Activated T-cell treated with anti-CD3 and anti-CD28 coated beads, Interleukin-2, amount 50 U/mL, for 48 hours (primary cell): ENCODE measurements at places on chromosomes 5 and 9.
A peak's percentile ranks its signal among the peaks of the same experiment; 100 is the strongest.

- DNase-seq: no peak
Observed at GRCh38 chr5:88092358-88092757, 176.3 kb downstream of the TMEM161B start.

GRCh38 chr5:85052826-85053225 lies 668.1 kb upstream of the EDIL3 start:
- DNase-seq: no peak

GRCh38 chr5:37391591-37391990 lies 12.5 kb downstream of the WDR70 start:
- DNase-seq: no peak

GRCh38 chr9:73133921-73134407 lies 17.7 kb upstream of the ANXA1 start:
- no peak for DNase-seq

DNA sequence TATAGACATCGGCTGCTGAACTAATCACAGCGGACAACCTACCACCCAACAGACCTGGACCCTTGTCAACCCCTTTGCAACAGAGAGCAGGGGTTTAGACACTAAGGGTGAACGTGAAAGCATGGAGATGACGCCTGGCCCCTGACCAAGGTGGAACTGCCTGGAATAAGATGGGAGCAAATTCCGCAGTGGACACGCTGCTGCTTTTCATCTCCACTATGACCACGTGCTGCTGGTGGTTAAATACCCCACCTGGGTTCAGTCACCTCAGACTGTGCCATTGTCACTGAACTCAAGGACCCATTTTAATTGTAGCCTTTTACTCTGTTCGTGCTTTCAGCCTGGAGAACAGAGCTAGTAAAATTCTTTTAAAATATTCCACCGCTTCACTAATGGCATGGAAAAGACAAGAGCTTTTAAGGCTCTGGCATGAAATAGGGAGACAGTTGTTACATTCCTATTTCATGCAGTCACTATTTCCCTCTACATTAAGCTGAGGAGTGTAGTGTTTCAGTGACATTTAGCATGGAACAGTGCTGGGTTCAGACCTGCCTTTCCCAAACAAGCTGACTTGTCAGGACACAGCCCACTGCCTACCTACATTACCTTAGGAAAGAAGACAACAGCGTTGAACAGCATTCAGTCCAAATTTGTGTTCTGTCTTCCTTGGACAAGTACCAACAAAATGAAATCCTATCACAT lies 96.8 kb downstream of the ANKRD18B start:
- DNase-seq: no peak

GRCh38 chr5:122727112-122727541 lies 47.8 kb upstream of the SNX2 start:
- DNase-seq: no peak

DNA sequence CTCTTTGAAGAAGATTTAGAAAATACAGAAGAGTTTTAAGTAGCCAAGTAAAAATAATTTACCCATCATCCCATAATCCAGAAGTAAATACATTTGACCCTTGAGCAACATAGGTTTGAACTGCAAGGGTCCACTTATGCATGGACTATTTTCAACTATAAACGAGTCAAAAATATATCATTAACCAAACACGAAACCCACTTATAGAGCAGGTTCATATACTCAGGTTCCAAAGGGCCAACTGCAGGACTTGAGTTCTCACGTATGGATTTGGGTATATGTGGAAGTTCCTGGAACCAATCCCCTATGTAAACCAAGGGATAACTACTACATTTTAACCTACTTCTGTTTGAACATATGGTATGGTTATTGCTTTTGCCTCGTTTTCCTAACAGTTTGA lies 5.8 kb downstream of the ABITRAM start:
- no peak for DNase-seq

DNA sequence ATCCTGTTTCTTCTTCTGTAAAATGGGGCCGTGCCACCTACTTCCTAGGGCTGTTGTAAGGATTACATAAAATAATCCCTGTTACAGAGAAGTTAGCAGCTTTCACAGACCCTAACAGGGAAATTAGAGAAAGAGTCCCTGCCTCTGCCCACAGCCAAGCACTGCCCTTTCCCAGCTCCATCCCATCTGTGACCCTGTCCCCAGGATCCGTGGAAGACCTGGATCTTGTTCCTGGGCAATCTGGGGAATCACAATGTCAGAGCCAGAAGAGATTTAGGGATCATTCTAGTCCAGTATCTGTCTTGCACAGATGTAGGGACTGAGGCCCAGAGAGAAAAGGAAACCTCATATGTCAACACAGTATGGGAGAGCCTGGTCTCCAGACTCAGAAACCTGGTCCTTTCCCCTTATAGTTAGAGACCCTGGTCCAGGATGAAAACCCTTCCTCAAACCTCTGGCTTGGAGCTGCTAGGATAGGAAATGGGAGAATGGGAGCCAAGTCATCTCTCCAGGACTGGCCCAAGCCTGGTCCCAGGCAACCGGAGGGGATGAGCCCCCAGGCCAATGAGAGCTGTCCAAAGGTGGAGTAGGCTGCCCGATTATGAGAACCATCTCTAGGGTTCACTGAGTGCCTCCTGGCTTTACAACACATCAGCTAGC lies 12.5 kb downstream of the LHX6 start:
- DNase-seq: no peak

- no peak for DNase-seq
Observed at GRCh38 chr5:172266676-172267092, 16.9 kb downstream of the UBTD2 start.

DNA sequence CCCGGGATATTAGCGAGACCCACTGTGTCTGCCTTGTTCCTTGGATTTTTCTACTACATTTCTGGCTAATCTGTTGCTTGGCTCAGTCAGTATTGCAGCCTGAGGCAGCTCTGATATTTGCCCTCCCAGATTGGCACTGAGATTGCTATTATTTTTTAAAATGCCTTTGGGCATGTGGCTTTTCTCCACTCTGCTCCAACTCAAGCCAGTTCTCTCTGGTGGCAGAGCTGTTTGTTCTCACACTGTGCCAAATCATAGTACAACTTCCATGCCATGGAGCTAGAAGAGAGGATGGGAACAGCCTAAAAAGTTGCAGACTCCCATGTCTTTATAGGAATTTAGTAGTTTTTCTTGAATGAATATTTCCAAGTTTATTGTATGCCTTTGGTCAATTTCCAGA lies 155.9 kb upstream of the ATP10B start:
- DNase-seq: no peak

DNA sequence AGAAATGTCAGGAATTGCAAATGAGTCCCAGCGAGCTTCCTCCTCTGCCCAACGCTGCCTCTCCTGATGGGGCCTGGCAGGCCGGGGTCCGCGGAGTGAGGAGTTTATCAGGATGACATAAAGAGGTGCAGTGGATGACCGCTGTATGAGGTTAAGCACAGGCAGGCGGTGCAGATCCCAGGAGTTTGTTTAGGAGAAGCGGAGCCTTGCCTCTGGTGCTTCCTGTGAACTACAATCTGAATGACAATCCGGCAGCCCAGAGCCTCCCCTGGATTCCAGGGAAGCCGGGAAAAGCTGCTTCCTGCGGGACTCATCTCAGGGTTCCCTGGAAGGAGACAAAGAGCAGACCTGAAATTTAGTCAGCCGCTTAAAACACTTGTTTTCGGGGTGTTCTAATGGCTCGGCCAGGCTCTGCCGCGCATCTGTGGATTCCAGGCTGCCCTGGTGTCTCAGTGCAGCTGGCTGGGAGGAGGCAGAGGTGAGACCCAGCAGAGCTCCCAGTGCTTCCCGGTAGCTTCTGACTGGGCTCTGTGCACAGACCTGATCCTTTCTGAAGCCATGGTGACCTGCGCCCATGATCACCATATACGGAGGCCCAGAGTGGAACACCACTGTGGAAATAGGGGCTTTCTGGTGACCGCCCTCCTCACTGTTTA lies 69.8 kb upstream of the IRX4 start:
- DNase-seq: no peak

- peak; percentile 63 for DNase-seq
Observed at GRCh38 chr9:90915693-90916092, 114.1 kb downstream of the SYK start.

DNA sequence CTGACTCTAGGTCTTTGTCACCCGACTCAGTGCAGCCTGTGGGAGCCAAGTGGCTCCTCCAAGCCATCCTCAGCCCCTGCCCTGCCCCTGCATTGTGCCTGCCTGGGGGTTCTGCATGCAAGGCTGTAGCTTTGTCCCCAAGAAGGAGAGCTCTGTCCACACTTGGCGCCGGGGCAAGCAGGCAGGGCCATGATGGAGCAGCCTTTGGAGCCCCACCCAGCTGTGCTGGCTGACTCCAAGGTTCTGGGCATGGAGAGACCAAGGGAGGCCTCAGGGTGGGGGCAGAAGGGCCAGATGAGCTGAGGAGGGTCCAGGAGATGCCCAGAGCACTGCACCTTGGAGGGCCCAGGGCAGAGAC lies 226.2 kb downstream of the CACNA1B start:
- DNase-seq: peak; percentile 5

GRCh38 chr5:81800797-81801196 lies 49.9 kb upstream of the SSBP2 start:
- no peak for DNase-seq

GRCh38 chr5:68141494-68141893 lies 74.1 kb upstream of the PIK3R1 start:
- DNase-seq: no peak

- DNase-seq: no peak
Observed at GRCh38 chr9:69213647-69214046, 39.6 kb downstream of the TJP2 start.
